ENCODE measurements at places on chromosomes 1 and 21.

GRCh38 chr1:6014130-6014999 is 22.1 kb upstream of the NPHP4 start:
- DNase-seq: no peak

GRCh38 chr1:23118957-23119792 is 49.5 kb downstream of the LUZP1 start:
- no peak for DNase-seq

DNA sequence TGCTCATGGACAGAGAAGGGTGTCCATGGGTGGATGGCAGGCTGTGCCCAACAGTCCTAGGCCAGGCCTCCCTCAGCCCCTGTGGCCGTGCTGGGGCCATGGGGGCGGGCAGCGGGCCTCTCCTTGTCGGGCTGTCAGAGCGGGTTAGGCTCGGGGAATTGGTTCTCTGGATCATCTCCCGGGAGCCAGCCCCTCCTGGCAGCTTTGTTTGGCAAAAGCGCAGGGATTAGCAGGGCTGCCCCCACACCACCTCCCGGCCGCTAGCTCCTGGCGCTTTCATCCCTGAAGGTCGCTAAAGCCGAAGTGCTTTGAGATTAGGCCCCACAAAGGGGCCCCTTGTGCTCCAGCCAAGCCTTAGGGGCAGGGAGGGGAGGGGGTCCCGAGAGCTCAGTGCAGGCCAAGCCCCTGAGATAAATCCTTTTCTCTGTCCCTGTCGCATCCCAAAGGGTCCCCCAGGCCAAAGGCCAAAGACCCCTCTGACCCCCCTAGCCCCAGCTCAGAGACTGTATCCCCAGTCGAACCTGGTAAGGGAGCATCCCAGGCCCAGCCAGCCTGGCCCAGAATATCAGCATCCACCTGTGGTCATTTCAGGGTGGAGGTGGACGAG is 9.8 kb upstream of the DMBX1 start:
- DNase-seq: no peak

GRCh38 chr1:111535256-111536191 is 32.1 kb upstream of the ADORA3 start:
- no peak for DNase-seq

GRCh38 chr1:34444516-34444915 is 267.8 kb downstream of the C1orf94 start:
- no peak for DNase-seq

DNA sequence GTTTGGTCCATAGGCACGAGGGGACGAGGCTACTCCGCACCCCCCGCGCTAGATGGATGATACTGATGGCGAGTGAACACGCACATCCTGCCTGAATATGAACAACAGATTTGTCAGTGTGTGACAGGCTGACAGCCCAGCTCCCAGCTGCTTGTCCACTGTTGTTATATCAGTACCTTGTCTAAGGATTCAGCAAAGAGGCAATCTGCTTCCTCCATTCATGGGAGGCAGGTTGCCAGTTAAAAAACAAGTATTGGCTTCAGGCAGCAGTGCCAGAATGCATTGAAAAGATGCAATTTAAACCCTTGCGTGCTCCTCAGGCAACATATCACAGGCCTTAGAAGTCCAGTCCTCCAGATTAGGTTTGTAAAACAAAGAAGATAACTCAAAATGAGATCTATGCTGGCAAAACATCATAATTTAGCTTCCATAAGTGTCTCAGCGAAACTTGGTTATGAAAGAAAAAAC is 223.3 kb downstream of the GPATCH2 start:
- DNase-seq: no peak

DNA sequence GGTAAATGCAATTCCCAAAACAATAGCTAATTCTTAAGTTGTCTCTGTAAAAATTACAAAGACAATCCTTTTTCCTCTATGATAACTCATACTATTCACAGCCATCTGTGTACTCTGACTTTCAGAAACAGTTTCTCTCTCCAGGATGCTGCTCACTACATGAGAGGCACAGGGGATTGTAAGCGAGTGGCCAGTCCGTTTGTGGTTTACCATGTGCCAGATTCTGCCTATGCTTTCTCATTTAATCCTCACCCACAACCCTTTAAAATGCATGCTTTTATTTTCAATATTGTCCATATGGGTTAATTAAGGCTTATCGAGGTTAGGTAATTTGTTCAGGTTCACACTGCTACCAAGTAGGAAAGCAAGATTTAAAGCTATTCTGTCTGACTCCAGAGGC is 23.0 kb downstream of the RGS1 start:
- no peak for DNase-seq

Measured in stimulated activated CD4-positive, alpha-beta T cell treated with anti-CD3 and anti-CD28 coated beads, TNF-alpha, amount 100 ng/mL, for 24 hours (primary cell).